HT-29 (cell line): ENCODE measurements at places on chromosomes 4 and X.
A peak's percentile ranks its signal among the peaks of the same experiment; 100 is the strongest.

DNA sequence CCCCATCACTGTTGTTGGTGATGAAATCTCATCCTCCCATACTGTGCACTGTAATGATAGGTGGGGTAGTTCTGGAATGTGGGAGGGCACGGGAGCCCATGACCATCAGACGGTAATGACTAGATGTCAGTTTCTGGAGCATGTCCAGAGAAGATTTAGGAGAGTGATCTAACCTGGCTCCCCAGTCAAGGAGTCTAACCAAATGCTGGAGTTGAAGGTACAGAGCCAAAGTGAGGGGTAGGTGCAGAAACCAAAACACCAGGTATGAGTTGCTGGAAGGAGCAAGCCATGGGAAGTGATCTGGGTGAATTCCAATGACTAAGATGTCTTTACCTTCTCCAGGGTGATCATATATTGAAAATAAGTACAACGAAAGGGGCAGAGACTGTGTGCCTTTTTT lies 296.9 kb downstream of the INPP4B start:
- DNase-seq, result no peak

DNA sequence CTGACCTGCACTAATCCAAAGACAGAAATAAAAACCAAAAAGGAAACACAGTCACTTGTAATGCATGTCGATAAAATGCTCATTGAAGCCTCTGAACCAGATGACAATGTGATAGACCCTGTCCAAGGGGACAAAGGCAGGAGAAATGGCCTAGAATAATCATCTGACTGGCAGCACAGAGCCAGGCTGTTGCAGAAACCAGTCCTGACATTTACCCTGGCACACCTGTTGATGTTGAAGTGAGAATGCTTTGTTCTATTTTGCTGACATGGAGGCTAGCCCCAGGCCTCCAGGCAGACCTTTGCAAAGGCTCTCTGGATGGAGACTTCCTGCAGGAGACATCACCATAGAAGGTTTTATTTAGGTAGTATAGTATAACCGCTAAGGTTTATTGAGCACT lies 41.0 kb downstream of the TFDP3 start:
- DNase-seq, result no peak

GRCh38 chr4:27048429-27049238 lies 188.0 kb downstream of the STIM2 start:
- DNase-seq, result peak; percentile 65

DNA sequence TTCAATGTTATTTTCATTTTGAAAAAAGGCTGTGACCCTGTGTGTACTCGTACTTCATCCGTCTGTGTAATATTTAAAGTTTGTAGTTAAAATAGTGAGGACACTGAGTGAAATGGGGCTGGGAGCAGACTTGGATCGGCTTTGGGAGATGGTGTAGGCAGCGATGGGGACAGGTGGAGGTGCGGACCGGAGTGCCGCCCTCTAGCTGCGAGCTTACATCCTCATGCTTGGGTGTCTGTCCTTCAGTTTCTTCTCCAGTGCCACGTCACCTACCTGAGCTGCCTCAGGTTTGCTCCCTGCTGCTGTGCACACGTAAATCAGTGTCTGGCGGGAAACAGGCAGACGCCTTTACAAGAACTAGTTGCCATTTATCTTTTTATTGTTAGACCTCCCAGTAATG lies 146.1 kb downstream of the GPR143 start:
- DNase-seq, result no peak

DNA sequence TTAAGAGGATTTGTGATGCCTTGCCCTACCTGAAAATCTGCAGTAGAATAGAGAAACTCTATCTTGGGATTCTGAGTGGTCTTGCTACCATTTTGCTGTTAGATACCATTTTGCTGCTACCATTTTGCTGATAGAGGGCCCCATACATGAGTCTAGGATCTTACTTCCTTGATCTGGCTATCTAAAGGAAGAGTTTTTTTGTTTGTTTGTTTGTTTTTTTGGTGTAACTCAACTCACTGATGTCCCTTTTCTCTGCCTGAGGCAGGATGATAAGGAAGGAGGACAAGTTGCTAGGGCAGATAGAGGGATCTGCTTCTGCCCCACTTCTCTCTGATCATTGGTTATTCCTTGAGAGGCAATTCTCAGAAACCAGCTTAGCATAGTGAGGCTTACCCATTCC lies 31.0 kb downstream of the XK start:
- no peak for DNase-seq

DNA sequence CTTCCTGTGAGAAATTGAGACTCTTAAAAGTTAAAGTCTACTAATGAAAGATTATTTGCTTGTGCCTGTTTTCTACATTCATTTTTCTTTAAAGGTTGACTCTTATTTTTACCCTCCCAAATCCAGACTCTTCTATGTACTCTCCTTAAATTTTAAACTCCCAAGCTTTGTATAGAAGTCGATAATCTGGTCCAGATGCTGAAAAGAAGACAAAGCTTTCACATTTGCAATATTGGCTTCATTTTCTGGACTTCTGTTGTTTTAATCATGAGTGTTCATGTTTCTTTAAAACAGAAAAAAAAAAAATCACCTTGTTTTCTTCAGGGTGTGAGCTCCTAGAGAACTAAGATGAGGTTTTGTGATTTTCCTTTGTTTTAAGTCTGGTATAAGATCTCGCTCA lies 53.2 kb upstream of the TBC1D14 start:
- DNase-seq, result no peak

- no peak for DNase-seq
Measured at GRCh38 chrX:3380603-3381002, 34.2 kb upstream of the MXRA5 start.

DNA sequence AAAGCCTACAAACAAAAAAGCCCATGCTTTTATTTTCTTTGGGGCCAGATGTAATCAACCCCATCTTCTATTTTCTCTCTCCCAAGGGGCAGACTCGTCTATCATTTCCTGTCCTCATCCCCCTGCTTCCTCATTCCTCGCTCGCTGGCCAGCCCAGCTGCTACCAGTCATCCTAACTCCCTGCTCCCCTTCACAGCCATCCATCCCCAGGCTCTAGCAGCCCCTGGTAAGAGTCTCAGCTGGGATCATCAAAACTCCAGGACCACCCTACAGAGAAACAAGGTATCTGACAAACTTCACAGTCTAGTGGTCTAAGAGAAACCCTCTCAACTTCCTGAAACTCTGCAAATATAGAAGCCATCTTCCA lies 23.6 kb downstream of the SH3KBP1 start:
- no peak for DNase-seq

DNA sequence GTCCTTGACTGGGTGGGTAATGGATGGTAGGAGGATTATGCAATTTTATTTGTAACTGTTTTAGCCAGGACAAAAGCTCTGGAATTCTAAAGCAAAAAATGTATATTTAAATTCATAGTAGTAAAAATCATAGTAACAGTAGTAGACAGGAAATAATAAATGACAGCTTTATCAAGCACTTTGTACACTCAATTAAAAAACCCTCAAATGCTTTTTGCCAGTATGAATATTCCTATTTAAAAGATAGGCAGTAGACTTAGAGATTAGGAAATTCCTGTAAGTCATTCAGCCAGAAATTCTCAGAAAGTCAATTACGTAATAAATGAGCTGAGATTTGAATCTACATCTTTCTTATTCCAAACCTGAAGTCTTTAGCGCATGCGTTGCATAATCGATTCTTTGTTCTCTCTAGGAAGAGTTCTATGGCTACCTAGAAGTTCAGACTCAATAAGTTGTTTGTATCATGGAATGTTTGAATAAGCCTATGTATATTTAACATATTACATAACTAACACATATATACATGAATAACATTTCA lies 2.5 kb downstream of the AADAT start:
- no peak for DNase-seq

DNA sequence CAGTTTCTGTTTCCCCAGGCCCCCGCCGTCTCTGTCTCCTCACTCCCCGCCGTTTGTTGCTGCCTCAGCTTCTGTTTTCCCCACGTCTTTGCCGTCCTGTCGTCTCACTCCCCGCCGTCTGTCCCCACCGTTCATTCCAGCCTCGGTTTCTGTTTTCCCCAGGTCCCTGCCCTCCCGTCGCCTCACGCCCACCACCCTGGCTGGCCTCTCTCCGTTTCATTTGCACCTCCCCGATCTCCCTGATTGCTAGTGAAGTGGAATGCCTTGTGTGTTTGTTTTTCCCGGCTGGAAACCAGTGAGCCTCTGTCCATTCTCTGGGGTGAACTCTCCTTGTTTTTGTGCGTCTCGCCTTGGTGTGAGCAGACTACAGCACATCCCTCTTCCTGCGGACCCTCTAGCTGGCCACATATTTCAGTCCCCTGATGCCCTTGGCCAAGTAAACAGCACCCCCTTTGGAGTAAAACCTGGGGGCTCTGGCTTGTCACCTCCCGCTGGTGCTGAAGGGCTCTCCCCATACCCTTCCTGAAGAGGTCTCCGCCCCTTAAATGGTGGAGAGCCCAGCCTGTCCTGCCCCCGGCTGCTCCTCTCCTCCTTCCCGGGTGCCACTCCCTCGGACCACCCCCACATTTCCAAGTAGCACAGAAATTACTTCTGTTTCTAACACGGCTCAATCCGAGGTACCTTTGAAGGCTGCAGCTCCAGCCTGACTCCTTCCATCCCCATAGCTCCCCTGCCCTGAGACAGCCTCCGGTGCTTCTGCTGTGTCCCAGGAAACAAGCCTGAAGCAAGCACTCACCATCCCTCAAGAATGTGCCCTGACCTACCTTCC lies 13.2 kb downstream of the TMEM175 start:
- no peak for DNase-seq

DNA sequence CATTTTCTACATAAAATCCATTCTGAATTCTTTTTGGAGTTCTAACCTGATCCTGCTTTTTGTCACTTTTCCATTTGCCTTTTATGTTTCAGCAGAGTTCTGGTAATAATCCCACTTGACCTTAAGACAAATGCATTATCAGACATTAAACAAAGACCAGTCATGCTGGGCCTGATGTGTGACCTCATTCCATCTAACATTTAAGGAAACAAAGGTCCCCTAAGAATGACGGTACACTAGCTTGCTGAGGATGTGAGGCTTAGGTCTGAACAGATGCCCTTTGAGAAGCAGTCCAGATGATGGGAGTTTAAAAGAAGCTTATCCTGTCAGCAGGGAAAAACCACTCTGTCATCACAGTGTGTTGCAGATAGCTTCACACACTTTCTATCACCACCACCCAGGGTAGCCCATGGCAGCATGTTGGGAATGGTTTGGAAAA lies 38.1 kb upstream of the PDE5A start:
- DNase-seq, result no peak

- DNase-seq, result no peak
Measured at GRCh38 chr4:1018147-1019020, 7.0 kb downstream of the FGFRL1 start.

- DNase-seq, result no peak
Measured at GRCh38 chrX:12615061-12615460, 176.2 kb upstream of the PRPS2 start.

DNA sequence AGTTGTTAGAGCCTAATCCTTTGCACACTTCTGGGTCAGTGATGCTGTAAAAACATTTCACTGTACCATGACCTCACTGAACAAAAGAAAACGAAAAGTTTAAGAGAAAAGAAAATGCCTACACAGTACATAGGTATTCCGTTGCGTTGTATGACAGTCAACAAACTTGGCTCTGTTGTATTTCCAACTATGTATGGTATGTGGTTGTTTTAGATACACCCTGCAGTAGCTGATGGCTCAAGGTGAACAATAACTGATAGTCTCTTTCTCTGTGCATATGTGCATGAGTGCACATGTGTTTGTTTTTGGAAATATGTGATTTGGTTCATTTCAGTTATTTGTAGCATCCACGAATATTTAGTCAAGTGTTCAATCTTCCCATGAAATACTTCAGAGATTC lies 176.0 kb downstream of the BMPR1B start:
- DNase-seq, result no peak

DNA sequence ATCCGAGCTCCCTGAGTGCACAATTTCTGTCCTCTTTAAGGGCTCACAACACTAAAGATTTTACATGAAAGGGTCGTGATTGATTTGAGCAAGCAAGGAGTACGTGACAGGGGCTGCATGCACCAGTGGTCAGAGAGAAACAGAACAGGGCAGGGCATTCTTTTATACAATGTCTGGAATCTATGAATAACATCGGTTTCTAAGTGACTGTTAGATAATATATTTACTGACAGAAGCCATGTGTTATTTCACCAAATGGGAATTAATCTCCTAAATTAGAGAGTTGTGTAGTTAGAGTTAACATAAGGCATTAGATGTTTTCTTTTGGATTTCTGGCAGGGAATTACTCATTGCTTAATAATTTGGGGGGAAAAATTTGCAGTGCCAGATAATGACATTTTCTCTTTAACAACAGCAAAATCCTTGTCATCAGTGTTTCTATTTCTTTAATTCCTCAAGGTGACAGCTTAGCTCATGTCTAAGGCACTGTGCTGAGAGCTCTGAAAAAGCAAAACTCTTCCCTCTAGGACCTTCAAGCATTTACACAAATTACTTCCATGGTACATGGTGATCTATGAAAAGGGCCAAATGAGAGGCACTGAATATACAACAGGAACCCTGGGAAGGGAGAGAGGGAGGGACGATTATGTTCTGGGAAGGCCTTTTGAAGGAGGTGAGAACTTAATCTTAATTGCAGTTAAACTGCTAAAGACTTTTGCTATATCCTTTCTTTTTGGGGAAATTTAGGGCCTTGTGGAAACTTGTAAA lies 145.0 kb downstream of the RTL3 start:
- no peak for DNase-seq
